ENCODE measurements at places on chromosomes 1 and 21. TPM values are rescaled to one million over a fixed set of nuclear protein-coding genes. Genes with fewer than 3 reads are reported as not detected.

Gene ACTA1
- 3.6 TPM for total RNA-seq

- H3K4me3 ChIP-seq = no peak overlapping the region
- no peak overlapping the region for H3K27ac ChIP-seq
- DNase-seq = no peak
- H3K27me3 ChIP-seq = no peaks in the 10 kb centered on the region
- peaks cover 6% of the 10 kb centered on the region for H3K4me1 ChIP-seq
- peaks cover 11% of the 10 kb centered on the region for H3K36me3 ChIP-seq
Observed at GRCh38 chr1:226645279-226645976, 93.7 kb downstream of the ITPKB start.

Gene TMEM167B
- 35.0 TPM for total RNA-seq

- DNase-seq = no peak
- no peaks in the 10 kb centered on the region for H3K27me3 ChIP-seq
- peaks cover 37% of the 10 kb centered on the region for H3K4me1 ChIP-seq
- no peaks in the 10 kb centered on the region for H3K36me3 ChIP-seq
Observed at GRCh38 chr1:244964112-244964971, 100.0 kb upstream of the HNRNPU start.

DNA sequence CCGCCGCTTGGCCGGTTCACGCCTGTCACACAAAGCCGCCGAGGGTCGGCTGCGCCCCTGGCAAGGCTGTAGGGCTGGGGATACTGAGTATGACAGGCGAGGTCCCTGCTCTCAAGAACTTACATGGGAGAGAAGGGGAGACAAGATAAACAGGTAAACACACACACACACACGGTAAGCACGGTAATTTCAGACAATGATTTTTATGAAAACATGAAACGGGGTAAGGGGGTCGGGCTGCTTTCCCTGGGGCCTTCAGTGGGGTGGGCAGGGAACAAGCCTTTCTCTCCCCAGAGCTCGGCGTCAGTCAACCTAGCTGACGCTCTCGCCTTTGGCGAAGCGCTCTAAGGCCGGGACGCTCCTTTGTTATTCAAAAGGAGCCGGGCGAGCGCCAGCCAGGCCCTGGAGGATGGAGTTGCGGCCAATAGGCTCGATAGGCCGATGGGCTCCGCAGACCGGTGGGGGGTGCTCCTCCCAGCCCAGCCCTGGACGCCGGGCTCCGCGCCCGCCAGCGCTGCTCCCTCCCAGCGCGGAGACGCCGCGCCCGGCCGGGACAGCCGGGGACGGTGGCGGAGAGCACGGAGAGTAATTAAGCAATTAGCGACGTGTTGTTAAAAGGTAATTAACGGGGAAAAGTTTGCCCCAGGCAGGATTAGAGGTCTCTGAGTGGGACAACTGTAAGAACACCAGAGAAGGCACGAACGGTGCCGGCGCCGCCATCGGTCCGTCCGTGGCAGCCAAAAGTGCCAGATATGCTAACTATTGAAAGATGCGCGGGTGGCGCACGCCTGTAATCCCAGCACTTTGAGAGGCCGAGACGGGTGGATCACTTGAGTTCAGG is 950 bp upstream of the INKA2 start:
- H3K27me3 ChIP-seq = peaks cover 56% of the 10 kb centered on the region
- peak overlapping the region; percentile 78 for H3K27ac ChIP-seq
- no peaks in the 10 kb centered on the region for H3K36me3 ChIP-seq
- H3K4me3 ChIP-seq = peak overlapping the region; percentile 74
- H3K4me1 ChIP-seq = peaks cover 17% of the 10 kb centered on the region

Gene FRRS1
- total RNA-seq = 22.5 TPM

GRCh38 chr1:165914136-165914798 is 86.9 kb downstream of the UCK2 start:
- no peaks in the 10 kb centered on the region for H3K27me3 ChIP-seq
- H3K4me1 ChIP-seq = peaks cover 3% of the 10 kb centered on the region
- no peaks in the 10 kb centered on the region for H3K36me3 ChIP-seq
- no peak for DNase-seq

GRCh38 chr1:17066361-17067068 is 12.7 kb upstream of the SDHB start:
- no peak overlapping the region for H3K27ac ChIP-seq
- no peak for DNase-seq
- no peaks in the 10 kb centered on the region for H3K27me3 ChIP-seq
- H3K4me1 ChIP-seq = no peaks in the 10 kb centered on the region
- no peaks in the 10 kb centered on the region for H3K36me3 ChIP-seq

- peaks cover 1% of the 10 kb centered on the region for H3K36me3 ChIP-seq
- H3K4me1 ChIP-seq = no peaks in the 10 kb centered on the region
- peaks cover 34% of the 10 kb centered on the region for H3K27me3 ChIP-seq
- H3K27ac ChIP-seq = no peak overlapping the region
Observed at GRCh38 chr1:12728391-12728790, 12.5 kb downstream of the AADACL3 start.

GRCh38 chr1:39411526-39412478 is 79.6 kb upstream of the BMP8A start:
- H3K4me3 ChIP-seq = peak overlapping the region; percentile 78
- no peaks in the 10 kb centered on the region for H3K27me3 ChIP-seq
- DNase-seq = no peak

Gene TEDDM1
- total RNA-seq = not detected

Gene KRTAP10-4
- not detected for total RNA-seq

GRCh38 chr1:167289966-167290365 is 69.3 kb downstream of the POU2F1 start:
- no peak for DNase-seq
- no peak overlapping the region for H3K4me3 ChIP-seq
- peaks cover 29% of the 10 kb centered on the region for H3K4me1 ChIP-seq

DNA sequence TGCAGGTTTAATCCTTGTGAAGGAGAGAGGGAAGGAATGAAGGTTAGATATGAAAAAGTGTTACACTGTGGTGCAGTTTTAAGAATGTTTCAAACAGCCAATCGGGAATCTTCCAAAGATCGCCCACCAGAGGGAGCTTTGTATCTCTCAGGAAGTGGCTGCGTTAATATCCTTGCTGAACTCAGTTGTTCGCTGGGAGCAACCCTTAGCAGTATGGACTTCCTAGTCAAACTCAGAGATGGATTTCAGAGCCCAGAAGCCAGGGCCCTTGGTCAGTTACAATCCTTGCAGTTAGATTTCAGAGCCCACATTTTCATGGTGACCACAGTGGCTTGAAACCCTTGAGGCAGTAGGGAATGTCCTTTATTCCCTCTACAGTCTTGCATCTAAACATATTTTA is 136.2 kb downstream of the NTNG1 start:
- no peaks in the 10 kb centered on the region for H3K27me3 ChIP-seq
- no peaks in the 10 kb centered on the region for H3K36me3 ChIP-seq
- no peak overlapping the region for H3K4me3 ChIP-seq
- H3K4me1 ChIP-seq = peaks cover 5% of the 10 kb centered on the region
- no peak overlapping the region for H3K27ac ChIP-seq

DNA sequence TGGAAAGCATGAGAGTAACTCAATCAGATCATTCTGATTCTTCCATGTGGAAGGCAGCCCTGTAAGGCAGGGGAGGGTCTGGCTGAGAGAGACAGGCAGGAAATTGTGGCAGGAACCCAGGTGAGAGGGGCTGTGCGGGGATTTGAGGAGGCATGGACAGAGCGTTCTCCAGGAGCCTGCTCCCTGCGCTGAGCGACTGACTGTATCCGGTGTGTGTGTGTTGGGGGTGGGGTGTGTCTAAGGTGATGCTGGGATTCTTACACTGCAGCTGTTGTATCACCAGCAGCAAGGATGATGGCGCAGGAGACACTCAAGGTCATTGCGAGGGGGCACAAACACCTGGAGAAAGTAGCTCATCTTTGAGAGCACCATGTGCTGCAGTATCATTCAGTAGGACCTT is 128.5 kb downstream of the RHOU start:
- H3K4me3 ChIP-seq = no peak overlapping the region
- peak overlapping the region; percentile 15 for H3K27ac ChIP-seq
- peaks cover 87% of the 10 kb centered on the region for H3K4me1 ChIP-seq
- DNase-seq = no peak
- H3K27me3 ChIP-seq = no peaks in the 10 kb centered on the region

DNA sequence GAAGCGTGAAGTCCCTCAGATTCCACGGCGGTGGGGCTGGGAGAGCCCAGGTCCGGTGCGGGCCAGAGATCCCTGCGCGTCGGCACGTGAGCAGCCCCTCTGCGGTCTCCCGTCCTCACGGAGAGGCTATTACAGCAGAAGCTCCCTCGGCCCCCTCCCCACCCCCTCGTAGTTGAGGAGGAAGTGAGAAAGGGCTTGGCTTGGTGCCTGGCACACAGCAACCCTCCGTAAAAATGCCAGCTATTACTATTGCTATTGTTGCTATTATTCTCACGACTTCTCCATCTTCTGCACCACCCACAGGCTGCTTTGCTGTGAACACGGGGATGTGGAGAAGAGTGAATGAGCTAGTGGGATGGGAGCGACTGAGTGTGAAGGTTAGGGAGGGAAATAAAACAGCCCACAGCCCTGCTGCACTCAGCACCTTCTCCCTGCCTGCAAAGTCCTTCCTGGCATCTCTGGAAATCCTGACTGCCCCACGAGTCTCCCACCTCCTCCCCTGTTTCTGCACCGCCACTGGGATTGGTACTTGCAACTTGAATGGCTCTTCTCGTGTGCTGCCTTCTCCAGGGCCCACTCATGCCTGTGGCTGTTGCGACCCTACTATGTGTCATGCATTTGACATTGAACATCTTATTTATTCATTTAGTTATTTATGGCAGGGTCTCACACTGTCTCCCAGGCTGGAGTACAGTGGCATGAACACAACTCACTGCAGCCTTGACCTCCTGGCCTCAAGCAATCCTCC is 26.6 kb downstream of the ZBTB18 start:
- H3K4me1 ChIP-seq = peaks cover 14% of the 10 kb centered on the region
- no peak overlapping the region for H3K4me3 ChIP-seq
- no peaks in the 10 kb centered on the region for H3K36me3 ChIP-seq
- H3K27me3 ChIP-seq = peaks cover 19% of the 10 kb centered on the region

GRCh38 chr1:182484531-182485257 is 34.7 kb downstream of the RGSL1 start:
- no peak for DNase-seq
- no peak overlapping the region for H3K27ac ChIP-seq
- no peak overlapping the region for H3K4me3 ChIP-seq
- no peaks in the 10 kb centered on the region for H3K4me1 ChIP-seq
- H3K36me3 ChIP-seq = no peaks in the 10 kb centered on the region

DNA sequence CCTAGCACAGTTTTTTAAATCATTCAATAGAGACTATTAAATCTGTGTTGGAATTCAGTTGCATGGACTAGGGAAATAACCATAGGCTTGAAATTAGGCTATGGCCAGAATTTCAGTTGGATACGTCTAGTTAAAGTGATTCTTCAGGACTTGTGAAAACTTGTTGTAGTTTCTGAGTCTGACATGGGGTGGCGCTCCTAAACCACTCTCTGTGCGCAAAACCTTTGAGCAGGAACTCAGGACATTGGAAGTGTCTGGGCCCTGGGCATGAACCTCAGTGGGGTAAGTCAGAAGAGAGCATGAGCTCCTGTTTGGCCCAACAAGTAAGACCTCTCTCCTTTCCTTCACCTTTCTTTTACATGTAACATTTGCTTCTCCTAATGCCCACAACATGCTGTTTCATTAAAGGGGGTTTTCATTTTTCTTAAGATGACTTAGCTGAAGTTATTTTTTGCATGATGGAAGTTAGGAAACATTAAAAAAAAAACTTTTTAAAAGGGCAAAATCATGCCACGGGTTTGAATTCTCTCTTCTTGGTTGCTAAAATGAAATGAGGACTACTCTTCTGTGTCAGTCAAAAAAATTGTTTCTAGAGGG is 17.1 kb upstream of the CCDC190 start:
- peaks cover 5% of the 10 kb centered on the region for H3K27me3 ChIP-seq
- peaks cover 15% of the 10 kb centered on the region for H3K4me1 ChIP-seq
- H3K36me3 ChIP-seq = no peaks in the 10 kb centered on the region
- no peak for DNase-seq

- no peak for DNase-seq
- H3K4me1 ChIP-seq = no peaks in the 10 kb centered on the region
- H3K4me3 ChIP-seq = no peak overlapping the region
- no peaks in the 10 kb centered on the region for H3K27me3 ChIP-seq
- H3K27ac ChIP-seq = no peak overlapping the region
- H3K36me3 ChIP-seq = peaks cover 4% of the 10 kb centered on the region
Observed at GRCh38 chr21:14947613-14948160, 117.1 kb downstream of the NRIP1 start.

DNA sequence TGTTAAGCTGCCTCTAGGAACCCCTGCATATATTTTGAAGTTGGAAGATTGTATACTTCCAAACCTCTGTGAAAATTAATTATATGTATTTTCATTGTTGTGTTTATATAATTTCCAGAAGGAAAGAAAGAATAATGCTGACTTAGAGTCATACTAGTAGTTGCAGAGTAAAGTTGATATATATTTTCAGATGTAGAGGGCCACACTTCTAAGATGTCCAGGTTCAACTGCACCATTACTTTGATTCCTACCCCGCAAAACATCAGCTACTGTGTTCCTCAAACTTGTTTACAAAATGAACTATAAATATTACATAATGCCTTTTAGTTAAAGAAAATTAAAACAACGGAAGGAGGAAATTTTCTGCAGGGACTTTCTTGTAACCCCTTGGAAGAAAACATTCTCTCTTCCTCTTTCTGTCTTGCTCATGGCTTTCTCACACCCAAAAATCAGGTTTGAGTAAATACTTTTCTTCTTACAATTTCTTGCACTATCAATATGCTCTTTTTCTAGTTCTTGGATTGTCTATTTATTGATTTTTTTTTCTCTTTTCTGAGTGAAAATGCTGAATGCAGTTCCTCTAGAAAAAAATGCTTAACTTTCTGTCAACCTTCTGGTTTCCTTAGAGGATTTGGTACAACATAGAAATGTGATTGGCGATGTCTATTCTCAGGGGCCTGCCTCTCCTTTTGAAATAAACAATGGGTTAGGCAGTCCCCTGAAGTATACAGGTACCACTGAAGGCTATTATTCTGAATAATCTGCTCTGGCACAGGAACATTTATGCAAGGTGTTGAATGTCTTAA is 867.8 kb downstream of the TTLL7 start:
- no peak for DNase-seq
- H3K4me1 ChIP-seq = peaks cover 6% of the 10 kb centered on the region
- no peak overlapping the region for H3K27ac ChIP-seq
- peaks cover 6% of the 10 kb centered on the region for H3K36me3 ChIP-seq
- no peak overlapping the region for H3K4me3 ChIP-seq
- no peaks in the 10 kb centered on the region for H3K27me3 ChIP-seq
